ENCODE measurements at places on chromosomes 6 and 20.
A peak's percentile ranks its signal among the peaks of the same experiment; 100 is the strongest.

- no peak for DNase-seq
Measured at GRCh38 chr6:52729576-52729975, 33.7 kb downstream of the GSTA2 start.

GRCh38 chr20:50029697-50030461 is 47.1 kb downstream of the SNAI1 start:
- DNase-seq = no peak

GRCh38 chr6:6678811-6679210 is 90.3 kb downstream of the LY86 start:
- no peak for DNase-seq

- DNase-seq = no peak
Measured at GRCh38 chr20:25643716-25644115, 19.9 kb upstream of the NANP start.

DNA sequence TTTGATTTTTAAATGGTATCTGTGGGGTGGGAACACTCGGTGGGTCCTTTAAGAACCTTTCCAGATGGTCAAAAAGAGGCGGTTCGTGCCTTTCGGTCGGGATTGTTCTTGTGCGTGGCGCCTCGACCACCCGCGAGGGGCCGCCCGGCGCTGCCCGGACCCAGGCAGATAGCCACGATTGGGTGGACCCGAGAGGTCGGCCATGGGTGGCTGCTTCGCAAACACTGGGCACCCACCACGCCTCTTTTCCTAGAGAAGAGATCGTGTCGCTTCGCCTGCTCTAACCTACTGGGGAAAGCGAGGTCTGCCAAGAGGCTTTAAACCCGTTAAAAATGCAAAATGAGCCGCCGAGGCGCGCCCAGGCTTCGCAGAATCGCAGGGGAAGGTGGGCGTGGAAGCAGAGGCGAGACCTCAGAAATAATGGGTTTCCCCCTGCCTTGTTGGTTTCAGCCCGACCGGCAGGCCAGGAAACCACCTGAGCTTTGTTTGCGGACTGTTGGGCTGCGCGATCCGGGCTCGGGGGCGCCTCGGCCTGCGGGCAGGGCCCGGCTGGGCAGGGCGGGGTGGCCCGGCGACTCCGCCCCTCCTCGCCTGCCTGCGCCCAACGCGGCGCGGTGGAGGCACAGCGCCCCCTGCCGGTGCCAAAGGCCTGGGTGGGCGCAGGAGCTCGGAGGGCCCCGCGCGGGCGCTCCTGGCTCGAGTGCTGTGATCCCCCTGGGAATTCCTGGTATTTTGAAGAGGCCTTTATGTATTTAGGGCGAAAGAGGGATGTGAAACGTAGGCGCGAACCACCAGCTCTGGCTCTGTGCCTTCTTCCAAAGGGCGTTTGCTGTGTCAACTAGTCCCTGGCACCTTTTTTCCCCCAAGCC is 1.6 kb downstream of the MARCKS start:
- peak; percentile 64 for DNase-seq

GRCh38 chr6:85417336-85417735 is 32.5 kb upstream of the NT5E start:
- no peak for DNase-seq

GRCh38 chr20:32887492-32887891 is 28.8 kb downstream of the EFCAB8 start:
- no peak for DNase-seq

DNA sequence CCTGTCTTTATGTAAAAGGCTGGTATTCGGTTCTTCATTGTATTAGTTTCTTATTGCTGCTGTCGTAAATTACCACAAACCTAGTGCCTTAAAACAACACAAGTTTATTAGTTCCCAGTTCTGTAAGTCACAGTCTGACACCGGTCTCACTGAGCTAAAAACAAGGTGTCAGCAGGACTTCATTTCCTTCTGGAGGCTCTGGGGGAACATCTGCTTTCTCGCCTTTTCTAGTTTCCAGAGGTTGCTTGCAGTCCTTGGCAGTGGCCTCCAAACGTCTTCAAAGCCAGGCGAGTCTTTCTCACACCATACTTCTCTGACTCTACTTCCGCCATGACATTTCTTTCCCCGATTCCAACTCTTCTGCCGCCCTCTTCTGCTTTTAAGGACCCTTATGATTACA is 43.0 kb upstream of the ZFAND3 start:
- no peak for DNase-seq

DNA sequence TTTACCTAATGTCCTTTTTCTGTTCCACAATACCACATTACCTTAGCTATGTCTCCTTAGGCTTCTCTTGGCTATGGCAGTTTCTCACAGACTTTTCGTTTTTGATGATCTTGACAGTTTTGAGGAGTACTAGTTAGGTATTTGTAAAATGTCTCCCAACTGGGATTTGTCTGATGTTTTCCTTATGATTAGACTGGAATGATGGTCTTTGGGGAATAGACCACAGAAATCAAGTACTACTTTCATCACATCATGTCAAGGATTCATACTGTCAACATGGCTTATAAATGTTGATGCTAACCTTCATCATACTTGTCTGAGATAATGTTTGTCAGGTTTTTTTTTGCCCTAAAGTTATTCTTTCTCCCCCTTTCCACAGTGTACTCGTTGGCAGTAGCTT is 78.2 kb upstream of the FOXO3 start:
- no peak for DNase-seq

- DNase-seq = no peak
Measured at GRCh38 chr6:167707686-167708500, 118.8 kb upstream of the AFDN start.

DNA sequence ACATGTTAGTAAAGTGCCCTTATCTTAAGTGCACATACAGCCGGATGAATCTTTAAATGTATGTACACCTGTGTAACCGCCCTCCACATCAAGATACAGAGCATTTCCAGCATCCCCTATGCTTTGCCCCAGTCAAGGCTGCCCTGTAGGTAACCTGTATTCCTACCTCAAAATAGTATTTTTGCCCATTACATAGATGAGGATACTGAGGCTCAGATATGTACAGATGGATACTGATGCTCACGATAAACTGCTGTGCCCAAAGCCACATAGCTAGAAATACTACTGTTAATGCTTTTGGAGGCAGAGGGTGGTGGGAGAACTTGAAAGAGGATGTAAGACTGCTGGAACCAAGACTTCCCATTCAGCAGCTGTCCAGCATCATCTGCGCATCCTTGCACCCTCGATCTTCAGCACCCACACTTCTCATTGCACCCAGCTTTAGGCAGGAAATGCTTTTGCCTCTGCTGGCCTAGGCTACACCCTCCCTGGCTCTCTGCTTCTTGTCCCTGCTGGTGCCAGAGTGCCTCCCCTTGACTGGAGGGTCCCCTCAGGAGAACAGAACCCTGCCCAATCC is 27.0 kb upstream of the ZFAND3 start:
- DNase-seq = no peak

DNA sequence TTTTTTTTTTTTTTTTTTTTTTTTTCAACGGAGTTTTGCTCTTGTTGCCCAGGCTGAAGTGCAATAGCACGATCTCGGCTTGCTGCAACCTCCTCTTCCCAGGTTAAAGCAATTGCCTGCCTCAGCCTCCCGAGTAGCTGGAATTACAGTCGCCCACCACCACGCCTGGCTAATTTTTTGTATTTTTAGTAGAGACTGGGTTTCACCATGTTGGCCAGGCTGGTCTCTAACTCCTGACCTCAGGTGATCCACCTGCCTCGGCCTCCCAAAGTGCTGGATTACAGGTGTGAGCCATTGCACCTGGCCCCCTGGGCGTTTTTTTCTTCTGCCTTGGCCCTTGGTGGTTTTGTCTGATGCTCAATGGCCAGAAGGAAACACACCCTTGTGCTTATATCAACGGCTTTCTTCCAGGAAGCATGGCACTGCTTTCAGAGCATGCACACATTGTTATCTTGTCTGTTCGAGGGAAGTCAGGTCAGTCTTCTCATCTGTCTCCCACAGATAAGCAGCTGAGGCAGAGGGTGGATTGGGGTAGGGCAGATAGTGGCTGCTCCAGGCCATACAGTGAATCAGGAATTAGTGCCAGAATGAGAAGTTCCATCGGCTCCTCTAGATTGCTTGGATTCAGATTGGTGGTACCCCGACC is 203.1 kb downstream of the TSHZ2 start:
- no peak for DNase-seq

GRCh38 chr6:157528931-157529653 is 148.1 kb downstream of the ZDHHC14 start:
- no peak for DNase-seq

- DNase-seq = no peak
Measured at GRCh38 chr6:22227824-22228610, 68.8 kb downstream of the PRL start.

DNA sequence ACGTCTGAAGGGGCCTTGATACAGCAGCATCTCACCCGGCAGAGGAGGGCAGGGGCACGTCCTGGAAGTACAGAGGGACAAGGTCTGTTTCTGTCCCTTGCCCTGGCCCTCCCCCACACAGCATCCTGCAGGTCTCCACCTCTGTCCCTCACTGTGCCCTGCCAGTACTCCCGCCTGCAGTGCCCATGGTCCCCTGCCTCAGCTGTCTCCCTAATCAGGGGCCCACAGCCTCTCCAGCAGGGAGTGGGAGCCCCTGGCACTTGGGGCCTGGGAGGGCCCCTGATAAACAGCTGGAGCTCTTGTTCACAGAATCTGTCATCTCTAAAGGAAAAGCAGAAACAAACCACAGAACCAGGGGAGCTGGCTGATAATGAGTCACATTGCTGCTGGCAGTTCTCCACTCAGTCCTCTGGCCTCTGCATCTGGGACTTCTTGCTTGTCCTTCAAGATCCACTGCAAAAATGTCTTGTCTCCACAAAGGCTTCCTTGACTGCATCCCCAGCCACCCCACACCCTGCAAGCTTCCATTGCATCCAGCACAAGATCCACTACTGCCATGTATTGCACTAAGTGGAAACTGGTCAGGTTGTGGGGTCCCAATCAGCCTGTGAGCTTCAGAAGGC is 33.2 kb upstream of the TAF8 start:
- DNase-seq = no peak

DNA sequence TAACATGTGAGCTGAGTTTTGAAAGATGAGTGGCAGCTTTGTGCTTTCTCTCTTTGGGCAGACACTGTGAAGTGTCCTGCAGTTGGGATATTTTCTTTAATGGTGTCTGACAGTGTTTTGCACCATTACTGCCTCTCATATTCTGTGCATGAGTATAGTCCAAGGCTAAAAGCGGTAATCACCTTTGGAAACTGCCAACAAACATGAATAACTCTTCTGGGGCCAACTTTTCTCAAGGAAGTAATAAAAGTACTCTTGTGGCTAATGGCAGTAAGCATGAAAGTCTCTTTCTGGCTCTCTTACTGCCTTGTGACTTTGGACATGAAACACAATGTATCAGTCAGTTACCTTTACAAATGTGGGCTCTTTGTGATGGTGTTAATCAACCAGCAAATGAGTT is 91.7 kb upstream of the SOX4 start:
- DNase-seq = no peak

DNA sequence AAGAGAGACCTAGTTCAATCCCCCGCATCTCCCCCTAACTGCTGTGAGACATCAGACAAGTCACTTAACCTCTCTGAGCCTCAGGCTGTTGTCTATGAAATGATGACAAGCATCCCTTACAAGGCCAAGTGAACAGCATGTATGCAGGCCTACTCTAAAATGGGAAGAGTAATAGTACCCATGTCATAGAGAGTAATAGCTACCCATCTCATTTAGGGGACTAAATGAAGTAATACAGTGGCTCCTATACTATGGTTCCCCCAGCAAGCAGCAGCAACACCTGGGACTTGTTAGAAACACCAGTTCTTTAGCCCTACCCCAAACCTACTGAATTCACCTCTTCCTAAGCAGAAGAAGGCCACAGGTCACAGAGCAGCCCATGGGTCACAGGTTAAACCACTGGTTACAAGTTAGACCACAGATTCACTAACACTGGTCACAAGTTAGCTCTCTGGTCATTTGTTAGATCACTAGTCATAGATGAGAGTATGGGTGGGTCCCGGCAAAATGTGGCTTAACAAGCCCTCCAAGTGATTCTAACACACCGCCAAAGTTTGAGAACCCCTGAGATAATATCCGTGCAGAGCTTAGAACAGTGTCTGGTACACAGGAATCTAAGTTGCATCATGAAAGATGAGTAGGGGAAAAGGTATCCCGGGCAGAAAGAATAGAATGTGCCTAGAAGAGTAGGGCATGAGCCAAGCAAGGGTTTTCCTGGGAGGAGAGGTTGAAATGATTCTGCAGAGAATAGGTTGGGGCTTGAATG is 1.4 kb downstream of the DEFB124 start:
- DNase-seq = no peak

DNA sequence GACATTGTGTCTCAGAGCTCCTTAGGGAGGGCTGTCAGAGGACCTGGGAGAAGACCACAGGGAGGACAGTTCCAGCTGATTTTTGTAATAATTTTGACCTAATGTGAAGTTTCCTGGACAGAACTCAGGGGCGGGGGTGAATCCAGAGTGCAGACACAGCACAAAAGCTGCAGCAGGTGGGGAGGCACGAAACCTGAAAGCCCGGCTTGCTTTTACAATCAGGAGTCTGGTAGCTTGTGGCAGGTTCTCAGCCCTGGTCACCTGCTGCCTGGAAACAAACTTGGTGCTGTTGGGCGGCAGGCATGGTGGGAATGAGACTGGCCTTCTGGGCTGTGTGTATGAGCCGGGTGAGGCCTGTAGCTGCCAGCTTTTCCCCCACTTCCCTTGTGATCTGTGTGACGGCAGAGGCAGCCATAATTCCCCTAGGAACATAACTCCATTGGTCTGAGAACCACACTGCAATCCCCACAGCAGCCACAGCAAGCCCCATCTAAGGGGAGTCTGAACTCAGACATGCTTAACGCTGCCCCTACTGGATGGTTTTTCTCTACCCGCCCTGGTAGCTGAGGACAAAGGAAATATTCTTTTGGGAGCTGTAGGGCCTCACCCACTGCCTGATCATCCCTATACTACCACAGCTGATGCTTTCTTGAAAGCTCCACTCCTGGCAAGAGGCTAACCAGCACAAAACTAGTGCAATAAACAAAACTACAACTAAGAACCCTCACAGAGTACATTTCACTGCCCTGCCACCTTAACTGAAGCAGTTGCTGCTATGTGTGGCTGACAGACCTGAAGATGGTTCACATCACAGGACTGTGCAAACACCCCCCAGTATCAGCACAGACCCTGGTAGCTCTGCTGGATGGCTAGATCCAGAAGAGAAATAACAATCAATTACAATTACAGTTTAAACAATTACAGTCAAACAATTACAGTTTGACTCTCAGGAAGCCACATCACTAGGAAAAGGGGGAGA is 1055.1 kb upstream of the GJE1 start:
- DNase-seq = no peak

DNA sequence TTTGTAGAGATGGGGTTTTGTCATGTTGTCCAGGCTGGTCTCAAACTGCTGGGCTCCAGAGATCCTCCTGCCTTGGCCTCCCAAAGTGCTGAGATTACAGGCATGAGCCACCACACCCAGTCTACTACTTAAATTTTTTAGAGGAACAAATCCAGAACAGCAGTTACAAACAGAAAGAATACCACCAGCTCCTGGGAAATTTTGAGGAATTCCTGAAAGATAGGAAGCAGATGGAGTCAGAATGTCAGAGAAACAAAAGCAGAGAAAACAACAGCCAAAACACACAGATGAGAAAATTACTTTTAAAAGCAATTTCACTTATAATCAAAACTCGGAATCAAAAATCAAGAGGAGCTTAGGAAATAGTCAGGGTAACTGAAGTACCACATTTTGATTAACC is 543.3 kb upstream of the MARCKS start:
- DNase-seq = no peak

- DNase-seq = no peak
Measured at GRCh38 chr6:132456700-132457143, 55.4 kb upstream of the MOXD1 start.

- DNase-seq = no peak
Measured at GRCh38 chr6:4935975-4936680, 67.7 kb downstream of the RPP40 start.
